NCI-H2029 (cell line): ENCODE measurements at places on chromosomes 16 and 17.

DNA sequence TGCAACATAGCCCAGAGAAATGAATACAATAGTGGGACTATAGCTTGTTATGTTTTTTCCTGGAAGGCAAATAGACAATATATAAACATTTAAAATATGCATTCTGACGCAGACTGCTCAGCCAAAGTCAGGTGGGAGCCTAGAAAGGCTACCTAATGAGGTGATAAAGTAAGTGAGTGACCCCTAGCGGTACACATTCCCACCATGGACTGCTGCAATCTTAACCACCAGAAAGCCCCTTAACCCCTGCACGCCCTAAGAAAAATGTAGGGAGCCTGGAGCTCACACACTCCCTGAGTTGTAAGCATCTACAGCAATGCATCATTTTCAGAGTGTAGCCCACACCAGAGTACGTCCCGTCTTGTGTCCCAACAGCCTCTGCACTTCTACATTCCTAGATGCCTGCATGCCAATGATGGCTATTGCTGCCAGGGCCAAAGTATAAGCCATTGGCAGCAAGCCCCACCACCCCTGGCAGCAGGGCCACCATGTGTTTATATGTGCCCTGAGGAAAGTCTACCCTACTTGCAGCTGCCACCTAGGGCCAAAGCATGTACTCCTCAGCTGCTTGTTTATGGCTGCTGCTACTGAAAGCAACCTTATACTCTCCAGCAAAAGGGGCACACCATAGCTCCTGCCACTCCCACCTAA, 127.6 kb downstream of the KIF2B start:
- no peak for DNase-seq

DNA sequence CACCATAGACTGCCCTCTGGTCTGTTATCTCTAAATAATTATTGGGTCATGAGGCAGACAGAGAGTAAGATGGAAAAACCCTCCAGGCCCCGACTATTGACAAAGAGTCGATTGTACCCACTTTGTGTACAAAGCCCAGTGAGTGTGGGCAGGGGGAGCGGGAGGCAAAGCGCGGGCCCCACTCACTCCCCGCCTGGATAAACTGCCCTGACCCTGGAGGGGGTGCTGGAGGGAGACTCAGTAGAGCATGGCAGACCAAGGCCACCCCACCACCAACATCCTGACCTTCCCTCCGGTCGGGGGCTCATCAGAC, 11.2 kb upstream of the CPSF4L start:
- DNase-seq, result no peak

DNA sequence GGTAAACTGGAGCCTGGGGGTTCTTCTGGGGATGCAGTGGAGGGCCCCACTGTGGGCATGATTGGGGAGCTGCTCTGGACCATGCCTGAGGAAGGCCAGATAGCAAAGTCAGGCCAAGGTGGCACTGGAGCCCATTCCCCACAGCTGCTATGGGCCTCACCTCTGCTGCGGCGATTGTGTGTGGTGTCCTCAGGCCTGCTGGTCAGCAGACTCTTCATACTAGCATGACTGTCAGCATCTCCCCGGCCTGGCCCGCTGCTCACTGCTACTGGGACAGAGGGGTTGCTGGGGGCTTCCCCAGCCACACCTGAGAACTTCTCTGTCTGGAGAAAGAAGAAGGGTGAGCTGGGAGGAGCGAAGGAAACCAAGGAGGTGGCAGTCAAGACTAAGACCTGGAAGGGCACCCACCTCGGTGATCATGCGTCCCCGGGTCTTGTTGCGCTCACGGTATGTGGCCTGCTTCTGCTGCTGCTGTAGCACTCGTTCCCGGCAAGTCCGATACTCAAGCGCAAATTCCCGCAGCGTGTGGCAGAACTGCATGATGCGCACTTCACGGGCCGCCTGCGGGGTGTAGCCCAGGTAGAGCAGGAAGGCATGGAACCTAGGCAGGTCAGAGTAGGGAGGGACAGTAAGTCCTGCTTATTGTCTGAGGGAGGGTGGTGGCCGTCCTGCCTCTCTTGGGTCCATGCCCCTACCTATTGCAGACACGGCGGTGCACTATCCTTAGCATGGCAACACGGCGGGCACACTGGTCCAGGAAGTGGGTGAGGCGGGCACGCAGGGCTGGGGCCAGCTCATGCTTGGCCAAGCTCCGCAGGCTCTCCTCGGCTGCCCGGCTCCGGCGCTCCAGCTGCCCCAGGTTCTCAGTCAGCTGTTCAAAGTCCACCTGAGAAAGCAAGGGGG, 3.2 kb downstream of the TMEM208 start:
- no peak for DNase-seq

- no peak for DNase-seq
These were observed 29.7 kb downstream of the MPP2 start for GRCh38 chr17:43877451-43878155.

GRCh38 chr16:27617665-27618064, 67.7 kb downstream of the KATNIP start:
- DNase-seq, result no peak

- no peak for DNase-seq
These were observed 180.1 kb downstream of the PARN start for GRCh38 chr16:14449790-14450480.

DNA sequence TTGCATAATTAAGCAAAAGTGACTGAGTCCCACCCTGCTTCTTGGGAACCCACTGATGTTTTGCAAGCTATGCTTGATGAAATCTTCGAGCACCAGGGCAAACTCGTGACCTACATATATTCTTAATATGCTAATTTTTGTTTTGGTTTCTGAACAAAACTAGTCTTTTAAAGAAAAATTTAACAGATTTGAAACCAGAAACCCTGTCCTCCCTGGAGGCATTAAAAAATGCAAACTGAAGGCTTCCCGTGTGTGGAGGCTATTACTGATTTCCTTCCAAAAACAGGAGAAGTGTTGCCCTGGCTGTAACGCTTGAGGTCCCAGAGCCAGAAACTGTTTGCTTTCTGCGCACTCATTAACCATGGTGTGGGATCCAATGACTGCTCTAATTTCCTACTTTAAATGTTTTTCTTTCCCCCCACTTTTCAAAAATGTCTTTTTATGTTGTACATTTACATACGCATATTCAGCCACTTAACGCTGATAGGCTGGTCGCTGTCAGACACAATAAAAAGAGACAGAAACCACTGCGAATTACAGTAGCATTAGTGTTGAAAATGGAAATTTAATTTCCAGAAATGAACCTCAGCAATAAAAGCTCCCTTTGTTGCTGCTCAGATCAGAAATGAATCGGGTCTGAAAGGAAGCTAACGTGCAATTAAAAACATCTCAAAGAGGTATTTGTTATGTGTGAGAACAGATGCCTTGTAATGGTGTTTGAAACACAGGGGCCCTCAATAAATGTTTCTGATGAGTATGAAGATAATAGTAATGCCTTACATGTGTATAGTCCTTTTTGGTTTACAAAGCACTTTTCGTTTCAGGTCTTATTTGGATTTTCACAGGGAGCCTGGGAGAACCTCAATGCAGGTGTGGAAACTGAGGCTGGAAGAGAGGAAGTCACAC, 39.9 kb upstream of the IRX6 start:
- no peak for DNase-seq

- no peak for DNase-seq
These were observed 40.6 kb upstream of the HOXB13 start for GRCh38 chr17:48769009-48769675.

GRCh38 chr17:63491413-63491812, 14.6 kb downstream of the ACE start:
- DNase-seq, result no peak

- DNase-seq, result no peak
These were observed 322.4 kb downstream of the GRIN2A start for GRCh38 chr16:9859701-9860327.
